ENCODE measurements at places on chromosomes 13 and 19.

- DNase-seq, result no peak
Measured at GRCh38 chr13:74973935-74974879, 507.8 kb downstream of the TBC1D4 start.

- peak; percentile 50 for DNase-seq
Measured at GRCh38 chr13:111161601-111162600, 46.8 kb downstream of the ARHGEF7 start.

GRCh38 chr13:26568132-26568815 is 10.8 kb downstream of the WASF3 start:
- DNase-seq, result no peak

DNA sequence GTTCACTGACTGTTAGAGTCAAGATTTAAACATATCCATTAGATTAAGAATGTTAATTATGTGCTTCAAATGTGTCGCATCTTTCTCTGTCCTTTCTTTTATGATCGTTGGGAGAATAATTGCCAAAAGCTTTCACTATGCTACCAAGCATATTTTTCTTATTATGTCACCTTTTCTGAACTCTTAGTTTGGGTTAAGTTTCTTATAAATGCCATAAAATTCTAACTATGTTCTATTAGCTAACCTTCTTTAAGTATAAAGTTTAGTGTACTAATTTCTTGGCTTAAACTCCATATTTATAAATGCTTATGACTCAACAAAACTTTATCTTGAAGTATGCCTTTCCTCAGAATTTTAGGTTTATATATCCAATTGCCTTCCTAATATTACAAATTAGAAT is 1759.4 kb downstream of the PCDH9 start:
- no peak for DNase-seq

- no peak for DNase-seq
Measured at GRCh38 chr13:100798739-100799361, 124.3 kb upstream of the TMTC4 start.

GRCh38 chr13:106996867-106997618 is 429.1 kb upstream of the ARGLU1 start:
- DNase-seq, result no peak

- no peak for DNase-seq
Measured at GRCh38 chr13:20927596-20928257, 25.2 kb upstream of the XPO4 start.

GRCh38 chr19:46283771-46284170 is 13.1 kb upstream of the HIF3A start:
- DNase-seq, result no peak
